Activated T-helper 1 cell treated with anti-CD3 and anti-CD28 coated beads, Interleukin-2, amount 50 U/mL, for 16 hours (primary cell): ENCODE measurements at places on chromosomes 5 and 9.

GRCh38 chr5:109468288-109468676, 58.5 kb upstream of the PJA2 start:
- DNase-seq = no peak

DNA sequence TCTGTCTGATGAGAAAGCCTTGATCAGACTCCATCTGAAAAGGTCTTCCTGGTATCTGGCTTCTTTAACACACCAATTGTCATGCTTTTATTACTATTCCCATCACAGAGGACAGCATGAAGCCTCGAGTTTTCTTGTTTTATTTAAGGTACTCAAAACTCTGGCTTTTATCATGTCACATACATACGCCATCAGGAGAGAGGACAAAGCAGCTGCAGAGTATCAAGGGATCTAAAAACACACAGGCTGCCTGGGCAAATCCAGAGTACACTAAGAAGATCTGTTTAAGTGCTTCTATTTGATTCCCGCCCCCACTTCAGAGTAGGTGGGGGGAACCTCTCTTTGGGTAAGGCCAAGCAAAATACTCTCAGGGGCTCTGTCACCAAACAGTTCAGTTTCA, 277.2 kb downstream of the SPOCK1 start:
- DNase-seq = no peak

GRCh38 chr9:6490863-6491262, 77.9 kb downstream of the UHRF2 start:
- DNase-seq = no peak

DNA sequence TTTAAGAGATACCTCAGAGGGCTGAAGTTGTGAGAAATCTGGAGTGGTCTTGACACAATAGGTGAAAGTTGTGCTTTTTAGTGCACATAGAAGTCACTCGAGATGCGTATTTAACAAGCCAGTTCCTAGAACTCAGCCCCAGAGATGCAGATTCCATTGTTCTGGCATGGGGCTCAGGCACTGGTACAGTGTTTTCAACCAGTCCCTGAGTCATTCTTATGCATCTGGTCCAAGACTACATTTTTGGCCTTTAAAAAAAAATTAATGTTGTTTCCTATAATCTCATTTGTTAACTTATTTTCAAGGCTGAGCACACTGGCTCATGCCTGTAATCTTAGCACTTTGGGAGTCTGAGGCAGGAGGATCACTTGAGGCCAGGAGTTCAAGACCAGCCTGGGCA, 29.6 kb downstream of the PTTG1 start:
- DNase-seq = no peak

- DNase-seq = no peak
These were observed 1049.6 kb upstream of the SEMA6A start for GRCh38 chr5:117624201-117624600.

DNA sequence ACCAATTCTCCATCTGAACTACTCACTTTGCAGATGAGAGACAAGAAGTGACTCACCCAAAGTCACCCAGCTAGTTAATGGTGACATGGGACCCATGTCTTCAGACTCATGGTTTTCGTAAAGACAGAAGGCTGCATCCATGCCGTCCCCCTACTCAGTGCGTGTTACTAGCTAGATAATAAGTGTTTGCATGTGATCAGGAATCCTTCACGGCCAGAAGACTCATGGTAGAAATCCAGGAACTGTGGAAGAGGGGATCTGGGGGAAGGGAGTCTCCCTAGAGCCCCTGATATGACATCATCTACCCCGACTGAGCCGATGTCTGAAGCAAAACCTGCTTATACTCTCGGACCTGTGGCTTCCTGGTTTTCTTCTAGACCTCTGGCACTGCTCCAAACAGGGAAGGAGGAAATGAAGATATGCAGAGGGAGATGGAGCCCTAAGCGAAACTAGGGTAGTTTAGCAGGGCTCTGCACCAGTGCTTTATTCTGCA, 3.3 kb downstream of the RNF183 start:
- DNase-seq = no peak

GRCh38 chr9:93061791-93062763, 3.6 kb downstream of the SUSD3 start:
- no peak for DNase-seq

- DNase-seq = no peak
These were observed 3.7 kb upstream of the NIPAL4 start for GRCh38 chr5:157456301-157456700.

GRCh38 chr5:178249191-178249989, 16.8 kb upstream of the PHYKPL start:
- DNase-seq = no peak

GRCh38 chr9:111195766-111196165, 134.3 kb downstream of the OR2K2 start:
- DNase-seq = no peak

DNA sequence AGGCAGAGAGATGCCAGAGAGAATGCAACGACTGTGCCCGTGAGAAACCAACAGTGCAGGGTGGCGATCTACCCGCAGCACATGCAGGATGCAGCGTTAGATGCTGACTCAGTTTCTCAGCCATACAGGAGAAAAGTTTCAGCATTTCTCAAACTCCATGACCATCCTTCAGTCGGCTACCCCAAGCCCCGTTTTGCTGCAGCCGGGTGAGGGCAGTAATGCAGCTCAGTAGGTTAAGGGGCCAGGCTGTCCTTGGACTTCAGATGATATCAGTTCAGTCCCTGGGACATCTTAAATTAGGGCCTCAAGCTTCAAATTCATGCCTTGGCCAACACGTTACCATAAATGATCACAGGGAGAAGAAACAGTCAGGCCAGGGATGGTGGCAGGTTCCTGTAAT, 125.5 kb downstream of the PALM2AKAP2 start:
- DNase-seq = no peak

GRCh38 chr9:99222416-99223270, 561 bp downstream of the SEC61B start:
- DNase-seq = no peak

DNA sequence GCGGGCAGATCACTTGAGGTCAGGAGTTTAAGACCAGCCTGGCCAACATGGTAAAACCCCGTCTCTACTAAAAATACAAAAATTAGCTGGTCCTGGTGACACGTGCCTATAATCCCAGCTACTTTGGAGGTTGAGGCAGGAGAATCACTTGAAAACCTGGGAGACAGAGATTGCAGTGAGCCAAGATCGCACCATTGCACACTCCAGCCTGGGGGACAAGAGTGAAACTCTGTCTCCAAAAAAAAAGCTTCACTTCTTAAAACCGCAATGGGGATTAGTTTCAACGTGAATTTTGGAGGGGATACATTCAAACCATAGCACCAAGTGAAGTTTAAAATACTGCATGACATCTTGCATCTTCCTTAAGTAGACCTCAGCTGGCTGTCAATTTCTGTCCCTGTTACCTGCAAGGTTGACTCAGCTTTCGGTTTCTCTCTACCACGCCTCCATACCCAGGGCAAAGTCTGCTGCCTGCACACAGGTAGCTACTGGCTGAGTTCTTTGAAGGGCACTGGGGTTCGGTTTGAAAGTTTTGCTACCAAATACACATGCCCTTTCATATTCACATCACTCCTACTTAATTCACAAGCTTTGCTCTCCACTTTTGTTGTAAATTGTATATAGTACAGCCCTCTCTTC, 69.3 kb downstream of the KIAA1958 start:
- no peak for DNase-seq
